Inflammatory macrophage treated with lipopolysaccharide for 1 hour (primary cell): ENCODE measurements at places on chromosomes 2 and 18.

DNA sequence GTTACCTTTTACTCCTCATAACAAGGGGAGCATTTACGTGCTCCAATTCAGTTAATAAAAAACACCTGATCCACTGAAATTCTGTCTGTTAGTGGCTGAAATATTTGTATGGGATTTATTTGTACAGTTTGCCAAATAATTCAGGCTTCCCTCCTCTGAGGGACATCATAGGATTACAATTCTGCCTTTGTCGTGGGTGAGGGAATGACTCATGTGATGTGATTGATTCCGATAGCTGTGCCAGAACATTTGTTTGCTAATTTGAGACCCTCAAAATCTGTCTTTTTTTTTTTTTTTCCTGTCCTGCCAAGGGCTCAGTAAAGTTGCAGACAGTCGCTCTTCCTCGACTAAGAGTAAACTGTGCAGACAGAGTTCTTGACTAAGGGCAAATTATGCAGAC is 612.6 kb upstream of the CDH2 start:
- no peak for DNase-seq

DNA sequence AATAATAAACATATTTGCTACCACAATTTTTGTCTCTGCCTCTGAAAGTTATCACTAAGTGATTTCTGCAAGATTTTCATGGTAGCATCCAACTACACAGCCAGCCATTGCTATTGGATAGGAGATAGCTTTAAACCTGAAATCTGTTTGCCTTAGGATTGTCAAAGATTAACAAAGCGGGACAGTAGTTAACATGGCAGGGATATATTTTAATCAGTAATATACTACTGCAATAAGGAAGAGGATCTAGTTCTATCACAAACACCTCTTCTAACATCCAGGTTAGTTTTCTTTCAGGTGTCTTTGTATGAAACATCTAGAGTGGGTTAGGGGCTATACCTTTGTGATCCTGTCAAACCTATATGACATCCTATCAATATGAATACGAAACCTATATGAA is 641.3 kb downstream of the DPP10 start:
- no peak for DNase-seq

GRCh38 chr2:203734276-203734983 is 28.0 kb downstream of the CD28 start:
- no peak for DNase-seq

GRCh38 chr18:12520442-12520992 is 112.8 kb downstream of the PRELID3A start:
- DNase-seq: no peak

DNA sequence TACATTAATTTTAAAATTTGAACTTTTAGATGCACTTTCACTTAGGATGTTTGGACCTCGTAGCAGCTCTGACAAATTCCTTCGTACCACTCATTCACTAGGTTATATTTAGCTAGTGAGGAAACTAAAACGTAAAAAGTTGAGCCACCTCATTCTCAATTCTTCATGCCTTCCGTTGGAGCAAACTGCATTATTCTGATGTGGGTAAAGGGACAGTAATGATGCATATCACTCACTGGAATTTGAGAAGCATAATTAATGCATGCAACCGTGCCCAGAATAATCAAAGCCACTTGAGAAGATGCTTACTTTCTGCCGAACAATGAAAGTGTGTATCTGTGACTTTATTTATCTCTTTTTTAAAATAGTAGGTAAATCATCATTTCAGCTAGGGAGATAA is 2.2 kb downstream of the CNOT9 start:
- DNase-seq: no peak

- peak; percentile 41 for DNase-seq
Measured at GRCh38 chr2:111022633-111023032, 98.1 kb upstream of the BCL2L11 start.

GRCh38 chr2:45833968-45834344 is 182.5 kb downstream of the PRKCE start:
- DNase-seq: peak; percentile 73

DNA sequence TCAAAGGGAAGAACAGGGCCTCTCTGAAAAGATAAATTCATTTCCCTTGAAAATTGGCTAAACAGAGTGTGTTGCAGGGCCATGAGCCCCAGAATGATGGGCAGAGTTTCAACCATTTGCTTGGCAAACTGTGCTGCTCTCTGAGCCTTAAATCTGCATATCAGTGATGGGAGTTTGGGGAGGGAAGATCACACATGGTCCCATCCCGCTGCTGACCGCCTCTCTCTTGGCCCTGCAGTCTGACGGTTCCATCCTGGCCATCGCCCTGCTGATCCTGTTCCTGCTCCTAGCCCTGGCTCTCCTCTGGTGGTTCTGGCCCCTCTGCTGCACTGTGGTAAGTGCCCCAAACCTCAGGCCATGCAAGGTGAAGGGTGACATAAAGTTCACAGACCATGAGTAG is 139.0 kb downstream of the ANTXR1 start:
- no peak for DNase-seq

DNA sequence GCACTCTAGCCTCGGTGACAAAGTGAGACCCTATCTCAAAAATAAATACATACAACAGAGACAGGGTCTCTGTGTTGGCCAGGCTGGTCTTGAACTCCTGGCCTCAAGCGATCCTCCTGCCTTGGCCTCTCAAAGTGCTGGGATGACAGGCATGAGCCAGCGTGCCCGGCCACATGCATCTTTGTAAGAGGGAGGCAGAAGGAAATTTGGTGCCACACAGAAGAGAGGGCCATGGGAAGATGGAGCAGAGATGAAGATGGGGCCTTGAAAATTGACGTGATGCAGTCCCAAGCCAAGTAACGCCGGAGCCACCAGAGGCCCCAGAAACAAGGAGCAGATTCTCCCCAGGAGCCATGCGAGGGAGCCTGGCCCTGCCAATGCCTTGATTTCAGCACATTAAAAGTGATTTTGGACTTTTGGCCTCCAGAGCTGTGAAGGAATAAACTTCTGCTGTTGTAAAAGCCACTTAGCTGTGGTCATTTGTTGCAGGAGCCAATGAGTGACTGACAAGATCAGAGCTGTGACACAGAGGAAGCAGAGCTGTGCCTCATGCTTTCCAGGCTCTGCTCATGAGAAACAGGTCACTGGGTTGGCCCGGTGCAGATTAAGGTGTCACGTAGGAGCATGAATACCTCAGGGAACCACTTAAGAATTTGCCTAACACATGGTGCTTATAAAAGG is 2.7 kb upstream of the SLC66A2 start:
- DNase-seq: peak; percentile 53

- DNase-seq: peak; percentile 40
Measured at GRCh38 chr18:51171223-51171622, 26.3 kb downstream of the MEX3C start.

GRCh38 chr2:168700615-168701245 is 101.7 kb upstream of the NOSTRIN start:
- no peak for DNase-seq

GRCh38 chr2:162072976-162073887 is 783 bp downstream of the DPP4 start:
- DNase-seq: no peak

- DNase-seq: no peak
Measured at GRCh38 chr2:124289615-124290014, 264.5 kb downstream of the CNTNAP5 start.

- no peak for DNase-seq
Measured at GRCh38 chr18:23853448-23854195, 160.9 kb upstream of the TTC39C start.

GRCh38 chr2:33246432-33246831 is 230.0 kb upstream of the RASGRP3 start:
- no peak for DNase-seq

GRCh38 chr2:88296247-88296646 is 126.1 kb downstream of the THNSL2 start:
- no peak for DNase-seq

- no peak for DNase-seq
Measured at GRCh38 chr2:98615481-98615880, 7.1 kb downstream of the UNC50 start.

- DNase-seq: no peak
Measured at GRCh38 chr2:38649176-38649728, 16.7 kb upstream of the GALM start.

DNA sequence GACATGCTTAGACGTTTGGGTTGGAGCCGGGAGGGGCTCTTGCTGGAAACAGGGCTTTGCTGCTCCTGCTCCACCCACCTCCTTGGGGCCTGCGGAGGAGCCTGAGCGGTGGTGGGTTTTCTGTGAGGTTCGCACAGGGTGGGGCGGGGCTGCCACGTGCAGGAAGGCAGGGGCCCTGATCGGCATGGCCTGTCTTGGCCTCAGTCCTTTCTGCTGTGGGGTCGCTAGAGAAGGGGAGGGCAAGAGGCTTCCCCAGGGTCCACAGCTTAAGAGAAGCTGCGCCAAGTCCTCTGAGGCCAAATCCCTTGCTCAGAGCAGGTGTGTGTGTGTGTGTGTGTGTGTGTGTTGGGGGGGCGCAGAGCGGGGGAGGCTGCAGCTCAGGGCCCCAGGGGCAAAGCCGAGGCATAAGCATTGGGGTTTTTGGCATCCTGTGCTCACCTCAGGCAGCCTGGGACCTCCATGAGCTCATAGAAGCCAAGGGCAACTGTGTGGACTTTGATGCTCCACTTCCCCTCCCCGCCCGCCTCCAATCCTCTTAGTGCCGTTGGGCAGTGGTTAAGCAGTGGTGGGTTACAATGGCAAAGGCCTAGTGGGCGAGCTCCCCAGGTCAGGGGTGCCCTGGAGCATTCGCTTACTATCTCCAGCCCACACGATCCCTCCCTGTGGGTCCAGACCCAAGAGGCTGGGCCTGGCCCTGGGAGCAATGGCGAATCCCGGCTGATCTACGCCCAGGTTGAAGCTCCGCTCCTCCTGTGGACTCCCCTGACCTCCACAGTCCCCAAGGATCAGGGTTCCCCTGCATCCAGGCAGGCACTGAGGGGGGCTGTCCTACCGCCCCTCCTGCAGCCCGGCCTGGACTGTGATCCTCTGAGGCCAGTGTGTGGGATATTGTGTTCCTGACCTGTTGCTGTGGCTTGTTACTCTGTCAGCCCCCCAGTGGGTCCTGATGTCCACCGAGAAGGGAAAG is 28.9 kb downstream of the TOGARAM2 start:
- no peak for DNase-seq

- no peak for DNase-seq
Measured at GRCh38 chr18:3081584-3081991, 68.6 kb upstream of the LPIN2 start.

DNA sequence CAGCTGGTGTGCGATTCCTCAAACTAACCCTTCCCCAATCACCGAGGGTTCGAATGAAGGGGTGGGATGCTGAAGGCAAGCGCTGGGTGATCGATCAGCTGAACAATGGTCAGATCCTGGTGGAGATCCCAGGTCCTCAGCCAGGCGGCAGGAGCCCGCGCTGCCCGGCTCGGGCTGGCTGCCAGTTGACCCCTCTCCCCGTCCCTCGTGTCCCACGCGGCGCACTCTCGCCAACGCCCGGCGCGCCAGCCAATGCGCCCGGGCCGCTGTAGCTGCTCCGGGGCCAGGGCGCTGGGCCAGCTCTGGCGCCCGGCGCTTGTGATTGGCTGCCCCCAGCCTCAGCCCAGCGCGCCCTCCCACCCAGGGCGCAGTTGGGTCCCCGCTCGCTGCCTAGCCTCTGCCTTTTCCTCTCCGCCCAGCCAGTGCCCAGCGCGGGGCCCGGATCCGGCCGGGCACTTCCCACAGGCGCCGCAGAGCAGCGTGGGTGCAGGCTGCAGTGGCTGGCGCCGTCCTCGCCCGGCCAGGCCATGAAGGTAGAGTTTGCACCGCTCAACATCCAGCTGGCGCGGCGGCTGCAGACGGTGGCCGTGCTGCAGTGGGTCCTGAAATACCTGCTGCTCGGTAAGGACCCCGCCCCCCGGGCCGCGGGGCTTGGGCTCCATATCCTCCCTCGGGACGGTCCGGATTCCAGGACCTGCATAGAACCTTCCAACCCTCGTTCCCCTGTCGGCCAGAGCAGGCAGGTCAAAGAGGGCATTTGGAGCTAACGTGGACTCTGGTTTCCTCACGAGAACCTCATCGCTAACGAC is at the start of gene MOGAT1:
TSS of gene MOGAT1 (plus strand) at position 400 of the 809 bp plus-strand sequence. CDS start at position 528, 128 bp downstream.
- DNase-seq: peak; percentile 67

DNA sequence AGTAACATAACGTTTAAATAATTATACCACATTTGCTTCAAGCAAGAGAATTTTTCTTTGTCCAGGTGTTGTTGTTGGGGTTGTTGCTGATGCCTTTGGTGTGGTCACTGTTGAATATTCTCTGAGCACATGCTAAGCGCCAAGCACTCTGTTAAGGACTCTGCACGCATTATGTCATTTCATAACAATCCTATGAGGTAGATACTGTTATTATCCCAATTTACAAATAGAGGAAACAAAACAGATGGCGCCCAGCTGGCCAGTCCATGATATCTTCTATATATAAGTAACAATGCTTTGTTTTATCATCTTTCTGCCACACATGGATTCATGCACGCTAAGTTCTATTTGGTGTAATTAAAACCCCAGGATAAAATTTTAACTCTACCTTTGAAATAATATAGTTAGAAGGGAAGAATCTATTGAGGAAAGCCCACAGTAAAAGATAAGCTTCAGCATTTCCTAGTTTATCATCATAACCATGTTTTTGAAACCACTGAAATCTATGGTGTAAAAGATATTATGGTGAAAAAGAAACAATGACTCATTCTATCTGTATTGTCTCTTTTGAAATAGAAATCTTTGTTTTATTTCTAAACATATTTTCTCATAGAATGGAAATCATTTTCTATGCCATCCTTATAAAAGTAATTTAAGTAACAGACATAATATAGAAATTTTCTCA is 199.7 kb downstream of the PID1 start:
- no peak for DNase-seq

- DNase-seq: no peak
Measured at GRCh38 chr2:106063181-106063580, 130.9 kb downstream of the UXS1 start.

DNA sequence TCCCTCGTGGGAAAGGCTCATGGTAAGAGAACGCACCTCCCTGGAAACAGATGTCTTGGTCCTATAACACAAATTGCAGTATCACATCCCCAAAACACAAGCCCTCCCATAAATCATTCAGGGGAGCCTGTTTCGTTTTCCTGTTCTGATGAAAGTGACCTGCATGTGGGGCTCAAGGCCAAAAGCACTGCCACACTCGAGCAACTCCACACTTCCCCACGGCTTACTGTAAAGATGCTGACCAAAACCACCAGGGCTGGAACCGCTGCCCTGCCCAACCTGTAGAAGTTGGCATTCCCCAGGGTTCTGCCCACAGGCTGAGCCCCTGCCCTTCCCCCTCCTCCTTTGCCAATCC is 139.7 kb downstream of the BCL11A start:
- no peak for DNase-seq

DNA sequence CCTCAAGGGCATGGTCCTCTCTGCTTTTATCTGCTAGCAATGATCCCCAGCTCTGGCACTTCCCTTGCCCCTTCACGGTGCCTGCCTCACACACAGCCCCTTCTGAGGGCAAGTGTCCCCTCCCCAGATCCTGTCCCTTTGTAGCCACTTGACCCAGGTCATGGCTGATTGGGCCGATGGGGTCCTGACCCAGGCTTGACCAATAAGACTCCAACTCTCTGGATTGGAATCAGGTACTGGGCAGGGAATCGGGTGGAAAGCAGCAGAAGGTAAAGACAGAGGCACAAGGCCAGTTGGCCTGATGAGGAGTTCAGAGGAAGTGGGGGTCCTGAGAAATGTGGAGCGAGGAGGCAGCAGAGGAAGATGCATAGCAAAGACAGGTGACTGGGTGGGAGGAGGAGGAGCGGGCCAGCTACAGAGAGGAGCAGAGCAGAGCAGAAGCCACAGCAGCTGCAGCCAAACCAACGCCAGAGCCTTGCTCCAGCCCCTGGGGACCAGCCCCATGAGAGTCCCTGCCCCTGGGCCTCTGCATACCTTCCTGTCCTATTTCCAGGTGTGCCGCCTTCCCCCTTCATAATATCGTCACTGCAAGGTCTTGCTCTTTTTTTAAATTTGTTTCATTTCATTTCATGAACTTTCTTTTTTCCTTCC is 39.1 kb downstream of the CAPN13 start:
- DNase-seq: no peak

GRCh38 chr2:103346780-103347179 is 584.9 kb downstream of the TMEM182 start:
- DNase-seq: no peak
